Osteoblast (primary cell): ENCODE measurements at places on chromosomes 1 and 21. TPM values are rescaled to one million over a fixed set of nuclear protein-coding genes. Genes with fewer than 3 reads are reported as not detected.

The PER3 gene
- 22.4 and 24.2 TPM in 2 replicates for total RNA-seq

The MYBPH gene
- under 0.01 and 0.29 TPM in 2 replicates for total RNA-seq

The MMEL1 gene
- under 0.01 TPM in 1 of 2 replicates, not detected in the other for total RNA-seq

The LCE2A gene
- not detected in 2 replicates for total RNA-seq

The FCER1G gene
- 0.29 and 0.72 TPM in 2 replicates for total RNA-seq

The PCAT6 gene
- 0.29 and 0.72 TPM in 2 replicates for total RNA-seq

The THEM5 gene
- total RNA-seq, result not detected in 2 replicates

The VSIG8 gene
- total RNA-seq, result not detected in 2 replicates

The KRTAP22-2 gene
- total RNA-seq, result not detected in 2 replicates

The FCRL4 gene
- total RNA-seq, result not detected in 2 replicates

The STX12 gene
- total RNA-seq, result 61.6 and 67.0 TPM in 2 replicates

The LCE1A gene
- not detected in 2 replicates for total RNA-seq

The TMEM269 gene
- total RNA-seq, result under 0.01 TPM in 2 replicates

The LCE2B gene
- not detected in 2 replicates for total RNA-seq

The RNU1-1 gene
- total RNA-seq, result under 0.01 TPM in 1 of 2 replicates, not detected in the other

The CHIA gene
- total RNA-seq, result not detected in 2 replicates

The HEYL gene
- under 0.01 TPM in 2 replicates for total RNA-seq

The PPT1 gene
- 40.9 and 43.3 TPM in 2 replicates for total RNA-seq

The AVPR1B gene
- total RNA-seq, result not detected in 2 replicates

The FAM151A gene
- not detected in 2 replicates for total RNA-seq

The NPPA gene
- not detected in 2 replicates for total RNA-seq

The NPPB gene
- not detected in 2 replicates for total RNA-seq

The SLAMF8 gene
- total RNA-seq, result under 0.01 and 0.36 TPM in 2 replicates

The BSND gene
- not detected in 2 replicates for total RNA-seq

The KANK4 gene
- under 0.01 TPM in 2 replicates for total RNA-seq

The SELE gene
- total RNA-seq, result not detected in 2 replicates

The MX1 gene
- total RNA-seq, result 28.3 and 33.3 TPM in 2 replicates

The IFI16 gene
- total RNA-seq, result 129 and 171 TPM in 2 replicates

The PLXNA2 gene
- 2.7 and 3.3 TPM in 2 replicates for total RNA-seq

The KIRREL1 gene
- 171 and 174 TPM in 2 replicates for total RNA-seq

The RABGGTB gene
- total RNA-seq, result 66.0 and 76.0 TPM in 2 replicates
